Keratinocyte (primary cell): ENCODE measurements at places on chromosomes 1 and 21.

- DNase-seq: no peak
These were observed 2.1 kb upstream of the FCRLB start for GRCh38 chr1:161719325-161719611.

- DNase-seq: no peak
These were observed 88.1 kb upstream of the WARS2 start for GRCh38 chr1:119228335-119229080.

- no peak for DNase-seq
These were observed 613.5 kb downstream of the LMO4 start for GRCh38 chr1:87942165-87942564.

DNA sequence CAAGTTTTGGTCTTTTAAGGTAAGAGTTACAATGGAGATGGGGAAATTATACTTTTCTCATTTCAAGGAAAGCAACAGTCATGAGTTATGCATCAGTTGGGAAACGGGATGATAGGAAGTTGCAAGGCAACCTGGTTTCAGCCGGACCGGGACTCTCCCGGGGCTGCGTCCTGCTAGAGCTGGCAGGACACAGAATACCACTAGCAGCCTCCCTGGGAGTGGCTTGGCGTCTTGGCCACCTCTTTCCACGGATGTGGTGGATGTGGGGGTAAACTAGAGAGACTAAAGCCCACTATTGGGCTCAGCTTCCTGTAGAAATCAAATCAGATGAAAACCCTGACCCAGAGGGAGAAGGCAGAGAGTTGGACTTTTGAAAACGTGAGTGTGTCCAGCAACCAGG, 71.9 kb downstream of the ADARB1 start:
- DNase-seq: no peak

GRCh38 chr1:246063013-246063616, 444.0 kb downstream of the SMYD3 start:
- no peak for DNase-seq

GRCh38 chr1:2408456-2408855, 3.9 kb downstream of the PEX10 start:
- no peak for DNase-seq

- no peak for DNase-seq
These were observed 20.2 kb upstream of the GPR137B start for GRCh38 chr1:236122176-236122575.

- DNase-seq: no peak
These were observed 838 bp upstream of the MAN1A2 start for GRCh38 chr1:117366177-117367045.

DNA sequence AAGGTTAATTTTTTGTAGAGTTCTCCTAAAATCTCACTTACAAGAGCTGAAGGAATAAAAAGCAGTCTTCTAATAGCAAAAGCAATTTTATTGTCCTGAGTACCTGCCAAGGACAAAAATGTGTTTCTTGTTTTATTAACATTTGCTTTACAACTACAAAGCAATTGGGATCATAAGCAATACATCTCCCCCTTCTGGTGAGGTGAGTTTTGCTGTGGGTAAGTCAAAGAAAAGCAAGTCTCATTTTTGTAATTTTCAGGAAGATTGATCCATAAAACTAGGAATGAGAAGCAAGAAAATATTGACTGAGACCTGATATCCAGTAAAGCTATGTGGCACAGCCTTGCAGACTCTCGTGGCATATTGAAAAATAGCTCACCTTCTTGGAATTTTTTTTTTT, 2162.7 kb downstream of the NCAM2 start:
- DNase-seq: no peak
